ENCODE measurements at places on chromosomes 12 and 14.

DNA sequence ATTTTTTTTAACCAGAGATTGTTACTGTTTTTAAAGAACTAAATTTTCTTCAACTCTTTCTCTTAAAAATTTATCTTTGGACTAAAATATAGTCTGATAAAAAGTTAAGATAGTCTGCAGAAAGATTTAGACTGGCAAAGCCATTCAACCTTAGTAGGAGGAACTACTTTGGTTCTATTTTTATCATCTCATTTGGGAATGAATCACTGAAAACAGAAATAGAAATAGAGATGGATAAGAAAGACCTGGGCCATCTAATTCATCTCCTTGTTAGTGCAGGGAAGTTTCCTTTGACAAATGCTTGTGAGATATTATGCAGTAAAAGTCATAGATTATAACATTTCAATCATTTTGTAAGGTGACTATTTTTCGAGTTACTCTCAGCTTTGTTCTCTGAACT lies 263.2 kb upstream of the NPAS3 start:
- no peak for DNase-seq

- DNase-seq, result no peak
Measured at GRCh38 chr12:117881517-117881916, 87.3 kb downstream of the KSR2 start.

GRCh38 chr14:70282666-70283065 lies 76.8 kb downstream of the COX16 start:
- no peak for DNase-seq

- DNase-seq, result no peak
Measured at GRCh38 chr12:132413931-132414588, 75.9 kb upstream of the FBRSL1 start.

GRCh38 chr12:71243370-71243769 lies 85.6 kb upstream of the TSPAN8 start:
- DNase-seq, result no peak

GRCh38 chr12:46209170-46209569 lies 59.7 kb downstream of the SLC38A1 start:
- no peak for DNase-seq

DNA sequence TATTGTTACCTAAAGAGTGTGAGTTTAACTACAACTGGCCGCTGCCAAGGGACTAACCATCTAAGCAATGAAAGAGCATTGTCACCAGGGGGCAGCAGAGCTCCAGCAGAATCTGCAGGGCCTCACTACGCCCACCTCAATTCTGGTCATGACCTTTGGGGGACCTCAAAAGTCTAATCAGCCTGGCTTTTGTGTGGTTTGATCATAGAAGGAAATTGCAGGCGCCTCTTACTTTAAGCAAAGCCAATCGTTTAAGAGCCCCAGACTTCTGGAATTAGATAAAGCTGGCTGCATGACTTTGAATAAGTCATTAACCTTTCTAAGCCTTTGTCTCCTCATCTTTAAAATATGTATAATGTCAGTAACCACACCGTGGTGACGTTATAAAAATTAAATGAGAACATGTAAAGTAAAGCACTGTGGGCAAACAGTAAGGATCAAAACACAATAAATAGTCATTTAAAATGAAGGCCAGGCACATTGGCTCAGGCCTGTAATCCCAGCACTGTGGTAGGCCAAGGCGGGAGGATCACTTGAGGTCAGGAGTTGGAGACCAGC lies 58.6 kb downstream of the TBX3 start:
- DNase-seq, result no peak

DNA sequence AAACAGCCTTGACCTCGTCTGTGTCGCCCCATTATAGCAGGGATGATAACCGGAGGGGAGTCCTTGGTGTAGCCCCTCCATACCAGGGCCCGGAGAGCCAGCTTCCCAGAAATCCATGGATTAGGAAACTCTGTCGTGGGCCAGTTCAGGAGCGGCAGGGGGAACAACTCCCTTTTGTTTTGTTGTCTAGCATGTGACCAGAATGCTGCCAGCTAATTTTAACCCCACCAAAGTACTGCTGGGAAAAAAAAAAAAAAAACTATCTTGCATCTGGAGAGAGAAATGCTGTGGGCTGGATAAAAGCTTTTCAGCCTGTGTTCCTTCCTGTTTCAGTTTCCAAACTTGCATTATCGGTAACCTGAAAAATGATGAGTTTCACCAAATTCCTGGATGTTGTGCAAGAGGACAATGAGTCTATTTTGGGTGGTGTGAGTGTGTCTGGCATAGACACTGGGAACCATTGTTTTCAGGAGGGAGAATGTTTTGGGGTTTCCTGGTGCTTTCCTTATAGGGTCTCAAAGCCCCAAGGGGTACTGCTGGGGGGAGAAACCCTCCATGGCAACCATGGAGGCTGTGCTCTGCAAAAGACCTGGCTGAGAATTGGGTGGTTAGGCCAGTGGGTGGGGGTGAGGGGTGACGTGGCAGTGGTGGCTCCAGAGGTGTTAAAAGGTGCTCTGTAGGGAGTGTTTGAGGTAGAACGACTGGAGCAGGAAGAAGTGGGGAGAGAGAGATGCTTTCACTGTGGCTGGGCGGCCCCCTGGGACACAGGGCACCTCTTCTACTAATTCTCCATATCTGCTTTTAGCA lies 14.9 kb upstream of the IRF2BPL start:
- peak; percentile 74 for DNase-seq

DNA sequence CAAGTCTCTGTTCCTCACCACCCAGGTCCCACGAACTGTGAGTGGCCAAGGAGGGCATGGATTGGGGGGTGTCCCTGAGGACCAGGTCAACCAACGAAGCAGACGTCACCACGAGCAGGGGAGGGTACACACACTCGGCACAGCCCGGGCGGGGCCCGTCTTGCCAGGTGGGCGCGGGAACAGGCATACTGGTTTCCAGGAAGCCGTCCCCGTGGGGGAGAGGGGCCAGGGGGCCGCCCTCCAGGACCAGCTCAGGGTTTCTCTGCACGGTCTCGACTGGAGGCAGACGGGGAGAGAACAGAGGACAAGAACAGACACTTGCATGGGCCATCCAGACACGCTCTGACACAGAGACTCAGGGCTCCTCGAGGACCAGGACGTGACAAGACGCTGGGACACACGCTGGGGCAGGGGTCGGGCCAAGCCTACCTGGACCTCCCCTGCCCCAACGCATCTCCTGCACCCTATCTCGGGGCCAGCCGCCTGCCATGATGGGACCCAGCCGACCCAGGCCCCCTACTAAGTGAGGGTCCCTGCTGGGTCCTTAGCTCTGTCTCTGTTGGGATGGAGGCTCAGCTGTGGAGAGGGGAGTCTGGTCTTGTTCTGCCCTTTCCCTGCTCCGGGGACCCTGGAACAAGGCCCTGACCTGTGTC lies 11.3 kb downstream of the ARL6IP4 start:
- DNase-seq, result no peak

DNA sequence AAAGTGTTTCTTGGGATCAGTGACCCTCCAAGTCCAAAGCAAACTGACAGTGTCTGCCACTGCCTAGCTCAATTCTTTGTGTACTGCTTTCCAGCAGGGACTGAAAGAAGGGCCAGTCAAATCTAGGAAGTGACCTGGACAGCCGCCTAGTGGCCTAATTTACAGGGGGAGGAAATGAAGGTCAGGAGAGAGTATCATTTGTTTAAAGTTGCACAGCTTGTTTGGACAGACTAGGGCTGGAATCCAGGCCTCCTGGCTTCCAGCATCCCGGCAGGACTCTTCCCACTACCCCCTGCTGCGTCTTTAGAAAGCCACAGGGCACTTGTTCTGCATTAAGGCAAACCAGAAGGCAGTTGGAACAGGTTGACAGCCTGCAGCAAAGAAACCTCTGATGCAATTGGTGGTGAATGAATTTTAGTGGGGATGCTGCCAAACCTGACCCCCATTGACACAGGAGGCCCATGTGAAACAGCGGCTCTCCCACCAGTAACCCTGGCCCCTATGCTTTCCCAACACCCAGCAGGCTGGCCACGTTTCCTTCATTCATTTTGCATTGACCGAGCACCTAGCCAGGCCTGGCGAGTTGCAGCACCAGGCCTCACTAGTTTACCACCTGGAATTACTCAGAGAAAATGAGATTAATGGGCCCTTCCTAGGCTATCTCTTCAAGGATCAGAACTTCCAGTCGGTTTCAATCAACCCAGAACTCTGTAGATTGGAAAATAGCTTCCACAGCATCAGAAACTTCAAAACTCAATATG lies 28.2 kb downstream of the GALNT16 start:
- DNase-seq, result no peak

GRCh38 chr12:4089956-4090355 lies 183.6 kb upstream of the CCND2 start:
- DNase-seq, result no peak

DNA sequence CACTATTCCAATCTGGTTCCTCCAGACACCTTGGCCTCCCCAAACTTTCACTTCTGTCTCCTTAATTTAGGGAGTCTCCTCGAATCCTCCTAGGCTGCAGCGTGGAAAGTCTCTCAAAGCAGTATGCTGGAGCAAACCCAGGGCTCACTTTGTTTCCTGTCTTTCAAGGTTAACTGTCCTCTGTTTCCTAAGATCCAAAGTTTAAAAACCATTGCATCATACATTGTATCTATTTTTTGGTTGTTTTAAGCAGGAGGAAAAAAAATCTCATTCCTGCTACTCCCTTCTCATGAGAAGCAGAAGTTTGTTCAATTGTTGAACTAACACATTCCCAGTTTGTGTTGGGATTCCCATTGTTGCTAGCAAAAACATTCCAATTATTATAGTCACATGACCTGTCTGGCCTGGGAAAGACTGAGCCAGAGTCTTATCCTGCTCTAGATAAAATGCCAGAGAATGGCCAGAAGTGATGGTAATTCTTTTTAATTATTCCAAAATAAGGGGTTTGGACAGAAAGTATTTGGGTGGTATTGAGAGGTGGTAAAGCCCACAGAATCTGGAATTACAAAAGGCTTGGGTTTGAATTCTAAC lies 67.3 kb downstream of the HSPB8 start:
- no peak for DNase-seq

DNA sequence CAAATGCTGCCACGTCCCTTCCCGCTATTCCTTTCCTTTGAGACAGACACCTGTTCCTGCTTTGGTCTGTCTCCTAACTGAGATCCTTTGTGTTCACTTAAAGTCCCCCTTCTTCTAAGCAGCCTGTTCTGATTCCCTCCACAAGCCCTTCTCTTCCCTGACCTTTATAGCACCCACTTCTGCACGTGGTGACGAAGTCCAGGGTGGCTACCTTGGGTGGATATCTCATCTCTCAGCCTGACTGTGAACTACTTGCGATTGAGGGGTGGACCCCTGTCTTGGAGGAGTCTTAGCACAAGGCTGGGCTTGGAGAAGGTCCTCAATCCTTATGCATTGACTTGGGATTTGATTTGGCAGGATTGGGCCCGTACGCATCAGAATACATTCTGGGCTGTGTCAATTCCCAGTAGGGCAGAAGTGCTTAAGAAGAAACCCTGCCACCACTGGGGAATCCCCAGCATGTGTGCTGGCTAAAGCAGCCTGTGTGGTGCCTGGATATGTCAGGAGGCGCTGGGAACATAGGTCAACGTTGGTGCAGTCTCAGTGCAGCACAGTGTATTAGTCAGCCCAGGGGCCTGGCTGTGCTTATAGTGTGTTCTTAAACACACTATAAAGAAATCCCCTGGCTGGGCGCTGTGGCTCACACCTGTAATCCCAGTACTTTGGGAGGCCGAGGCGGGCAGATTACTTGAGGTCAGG lies 23.6 kb downstream of the KRT80 start:
- no peak for DNase-seq

DNA sequence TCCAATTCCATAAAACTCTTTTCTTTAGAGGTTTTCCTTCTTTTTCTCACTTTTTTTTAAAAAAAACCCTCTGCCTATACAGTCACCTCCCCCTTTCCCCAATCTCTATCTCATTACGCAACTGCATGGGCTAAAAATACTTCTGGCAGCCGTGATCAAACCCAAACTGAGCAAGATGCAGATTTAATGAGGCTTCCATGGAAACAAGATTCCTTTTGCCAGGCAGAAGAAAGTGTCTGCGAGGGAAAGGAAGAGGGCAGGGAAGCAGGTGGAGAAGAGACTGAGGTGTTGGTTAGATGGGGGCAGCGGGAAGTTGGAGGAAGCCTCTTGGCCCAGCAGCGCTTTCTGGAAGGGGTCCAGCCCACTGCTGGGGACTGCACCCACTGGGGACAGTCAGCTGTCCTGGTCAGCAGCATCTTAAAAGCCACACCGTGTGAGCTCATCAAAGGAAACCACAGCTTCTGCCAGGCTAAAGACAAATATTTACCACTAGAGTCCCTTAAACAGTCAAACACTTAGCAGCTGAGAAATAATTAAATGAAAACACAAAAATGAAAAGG lies 90.4 kb downstream of the SLC8A3 start:
- DNase-seq, result no peak

DNA sequence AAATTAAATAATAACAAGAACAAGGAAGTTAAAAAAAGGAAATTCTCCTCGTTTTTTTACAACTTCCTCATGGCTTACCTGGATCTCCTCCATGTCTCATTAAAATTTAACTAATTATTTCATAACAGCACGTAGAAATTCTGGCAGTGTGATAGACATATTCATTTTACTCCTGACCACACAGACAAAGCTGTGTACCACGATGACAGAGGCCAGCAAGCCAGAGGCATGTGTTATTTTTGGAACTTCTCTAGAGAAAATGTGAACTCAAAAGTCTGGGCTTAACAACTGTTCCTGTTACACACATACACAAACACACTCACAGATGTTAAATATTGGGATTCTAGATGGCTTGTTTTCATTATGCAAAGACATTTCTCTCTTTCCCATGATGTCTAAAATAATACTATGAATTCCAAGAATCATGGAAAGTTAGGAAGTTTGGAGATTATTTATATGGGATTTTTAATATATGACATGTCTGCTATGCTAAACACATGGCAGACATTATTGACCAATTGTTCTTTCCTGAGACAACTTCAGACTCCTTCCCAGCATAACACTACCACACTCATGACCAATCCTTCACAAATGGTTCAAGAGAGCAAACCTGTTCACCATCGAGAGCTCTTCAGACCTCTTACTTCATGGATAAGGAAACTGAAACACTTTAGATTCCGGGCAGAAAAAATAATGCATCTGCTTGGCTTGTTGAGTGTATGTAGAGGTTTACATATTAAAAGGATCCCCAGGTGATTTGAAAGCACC lies 158.7 kb downstream of the DACT1 start:
- DNase-seq, result no peak

GRCh38 chr14:68316078-68316868 lies 476.6 kb downstream of the ZFP36L1 start:
- no peak for DNase-seq

- DNase-seq, result peak; percentile 75
Measured at GRCh38 chr14:77053046-77053841, 24.7 kb upstream of the IRF2BPL start.

GRCh38 chr12:11978726-11979384 lies 91.9 kb upstream of the BCL2L14 start:
- DNase-seq, result no peak

GRCh38 chr12:65695113-65695865 lies 129.0 kb upstream of the HMGA2 start:
- no peak for DNase-seq

- peak; percentile 30 for DNase-seq
Measured at GRCh38 chr14:65170768-65171507, 68.6 kb upstream of the MAX start.

GRCh38 chr12:113403435-113404415 lies at the start of gene SDS:
Gene SDS, minus strand, starts transcription at chr12:113403887. Its CDS starts 4,179 bp downstream, at chr12:113399708.
- no peak for DNase-seq

- DNase-seq, result no peak
Measured at GRCh38 chr12:99092100-99092851, 447.2 kb downstream of the APAF1 start.

GRCh38 chr14:59895721-59896120 lies 24.2 kb upstream of the LRRC9 start:
- no peak for DNase-seq

- peak; percentile 14 for DNase-seq
Measured at GRCh38 chr12:108722992-108723766, 8.1 kb downstream of the CORO1C start.

GRCh38 chr14:89661392-89661791 lies 244.4 kb upstream of the FOXN3 start:
- no peak for DNase-seq

- no peak for DNase-seq
Measured at GRCh38 chr12:116432314-116432750, 126.8 kb upstream of the MAP1LC3B2 start.

Measured in T-helper 2 cell (primary cell).